ENCODE measurements at places on chromosomes 1 and 21.

DNA sequence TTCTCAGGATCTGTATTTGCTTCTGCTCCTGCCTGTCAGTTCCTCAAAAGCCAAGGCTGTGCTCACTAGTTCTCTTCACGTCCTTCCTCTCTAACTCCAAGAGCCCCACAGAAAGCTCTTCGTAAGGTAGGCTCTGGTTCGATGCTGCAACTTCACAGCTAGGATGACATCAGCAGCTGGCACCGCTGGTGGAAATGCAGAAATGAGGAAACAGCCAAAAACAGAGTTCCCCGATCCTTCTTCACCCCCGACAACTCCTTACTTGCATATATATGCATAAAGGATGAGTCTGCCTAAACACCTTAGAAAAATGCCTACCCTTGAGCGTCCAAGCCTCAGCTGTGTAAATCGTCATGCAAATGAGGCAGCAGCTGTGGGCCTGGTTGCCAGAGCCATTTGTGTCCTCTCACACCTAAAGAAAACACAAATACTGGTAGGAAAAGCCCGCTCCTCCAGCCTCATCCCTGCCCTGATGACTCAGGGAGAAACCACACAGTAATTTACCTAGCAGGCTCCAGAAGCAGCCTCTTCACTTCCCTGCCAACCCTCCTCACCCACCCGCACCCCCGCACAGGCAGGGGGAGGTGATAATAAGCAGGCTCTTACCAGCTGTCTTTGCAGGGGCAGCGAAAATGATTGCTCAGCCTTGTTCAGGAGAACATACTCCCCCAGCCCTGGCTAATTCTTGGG, 28.2 kb downstream of the BATF3 start:
- ATAC-seq, result peak; percentile 82

GRCh38 chr1:109361649-109362048, 36.1 kb downstream of the SORT1 start:
- no peak for ATAC-seq

- ATAC-seq, result no peak
Measured at GRCh38 chr1:43396059-43396458, 6.4 kb downstream of the SZT2 start.

- ATAC-seq, result no peak
Measured at GRCh38 chr1:82931006-82931405, 1067.9 kb downstream of the TTLL7 start.

- ATAC-seq, result no peak
Measured at GRCh38 chr1:180215856-180216625, 14.0 kb upstream of the LHX4 start.

- no peak for ATAC-seq
Measured at GRCh38 chr1:62045574-62045973, 149.1 kb upstream of the L1TD1 start.

DNA sequence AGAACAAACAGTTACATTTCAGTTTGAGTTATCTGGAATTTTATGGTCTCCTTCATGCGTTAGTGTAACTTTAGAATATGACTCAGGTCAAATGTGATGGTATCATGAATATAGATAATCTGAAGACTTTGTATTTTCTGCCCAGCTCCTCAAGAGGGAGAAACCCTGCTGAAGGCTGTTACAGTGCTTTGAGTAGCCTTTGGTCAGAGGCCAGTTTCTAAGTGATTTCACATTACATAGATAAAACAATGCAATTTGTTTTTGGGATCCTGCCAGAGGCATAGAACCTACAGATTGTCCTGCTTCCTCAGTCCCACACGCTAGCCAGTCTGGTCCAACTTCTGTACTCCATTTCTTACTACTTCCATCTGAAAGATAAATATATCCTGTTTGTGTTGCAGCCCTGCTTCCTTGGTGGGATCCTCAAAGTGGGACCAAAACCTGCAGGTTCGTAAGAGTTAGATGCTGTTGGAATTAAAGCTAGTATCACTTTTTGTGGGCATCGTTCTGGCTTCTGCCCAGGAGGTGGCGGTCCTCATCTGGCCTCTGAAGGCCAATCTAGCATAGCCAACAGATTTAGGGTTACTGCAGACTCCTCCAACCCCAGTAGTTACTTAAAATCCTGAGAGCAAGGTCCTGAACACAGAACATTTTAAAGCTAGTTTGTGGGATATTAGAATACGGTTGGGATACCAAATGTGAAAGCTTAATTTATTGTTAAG, 645.8 kb upstream of the USP24 start:
- ATAC-seq, result no peak

- no peak for ATAC-seq
Measured at GRCh38 chr1:201356701-201357100, 20.8 kb downstream of the TNNT2 start.

GRCh38 chr1:20686883-20687725, 25.9 kb upstream of the DDOST start:
- no peak for ATAC-seq

DNA sequence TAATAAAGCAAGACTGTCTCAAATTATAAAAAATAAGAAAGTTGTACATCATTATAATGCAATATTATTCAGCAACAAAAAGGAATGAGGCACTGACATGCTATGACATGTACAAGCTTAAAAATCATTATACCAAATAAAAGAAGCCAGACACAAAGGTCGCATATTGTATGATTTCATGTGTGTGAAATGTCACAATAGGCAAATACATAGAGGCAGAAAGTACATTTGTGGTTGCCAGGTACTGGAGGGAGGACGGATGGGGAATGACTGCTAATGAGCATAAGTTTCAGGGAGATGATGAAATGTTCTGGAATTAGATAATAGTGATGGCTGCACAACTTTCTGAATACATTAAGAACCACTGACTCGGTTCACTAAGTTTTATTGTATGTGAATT, 73.6 kb upstream of the NBPF3 start:
- ATAC-seq, result no peak

GRCh38 chr1:154386643-154387352, 18.3 kb upstream of the IL6R start:
- peak; percentile 98 for ATAC-seq

DNA sequence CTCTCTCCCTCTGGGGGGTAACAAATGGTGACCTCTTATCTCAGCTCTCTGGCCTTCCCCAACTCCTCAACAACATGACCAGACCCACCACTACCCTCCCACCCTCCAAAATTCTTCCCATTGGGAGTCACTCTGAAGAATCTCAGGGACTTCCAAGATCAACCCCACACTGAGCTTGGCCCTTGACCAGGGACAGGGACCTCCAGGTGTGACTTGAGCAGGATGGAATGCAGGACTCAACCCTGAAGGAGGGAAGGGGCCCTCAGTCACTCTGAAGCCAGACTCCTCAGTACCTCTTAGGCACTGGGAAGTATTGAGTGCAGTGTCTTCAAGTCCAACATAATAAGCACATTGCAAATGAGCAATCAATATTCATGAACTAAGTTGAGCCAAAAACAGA, 1.9 kb downstream of the CASQ1 start:
- no peak for ATAC-seq

DNA sequence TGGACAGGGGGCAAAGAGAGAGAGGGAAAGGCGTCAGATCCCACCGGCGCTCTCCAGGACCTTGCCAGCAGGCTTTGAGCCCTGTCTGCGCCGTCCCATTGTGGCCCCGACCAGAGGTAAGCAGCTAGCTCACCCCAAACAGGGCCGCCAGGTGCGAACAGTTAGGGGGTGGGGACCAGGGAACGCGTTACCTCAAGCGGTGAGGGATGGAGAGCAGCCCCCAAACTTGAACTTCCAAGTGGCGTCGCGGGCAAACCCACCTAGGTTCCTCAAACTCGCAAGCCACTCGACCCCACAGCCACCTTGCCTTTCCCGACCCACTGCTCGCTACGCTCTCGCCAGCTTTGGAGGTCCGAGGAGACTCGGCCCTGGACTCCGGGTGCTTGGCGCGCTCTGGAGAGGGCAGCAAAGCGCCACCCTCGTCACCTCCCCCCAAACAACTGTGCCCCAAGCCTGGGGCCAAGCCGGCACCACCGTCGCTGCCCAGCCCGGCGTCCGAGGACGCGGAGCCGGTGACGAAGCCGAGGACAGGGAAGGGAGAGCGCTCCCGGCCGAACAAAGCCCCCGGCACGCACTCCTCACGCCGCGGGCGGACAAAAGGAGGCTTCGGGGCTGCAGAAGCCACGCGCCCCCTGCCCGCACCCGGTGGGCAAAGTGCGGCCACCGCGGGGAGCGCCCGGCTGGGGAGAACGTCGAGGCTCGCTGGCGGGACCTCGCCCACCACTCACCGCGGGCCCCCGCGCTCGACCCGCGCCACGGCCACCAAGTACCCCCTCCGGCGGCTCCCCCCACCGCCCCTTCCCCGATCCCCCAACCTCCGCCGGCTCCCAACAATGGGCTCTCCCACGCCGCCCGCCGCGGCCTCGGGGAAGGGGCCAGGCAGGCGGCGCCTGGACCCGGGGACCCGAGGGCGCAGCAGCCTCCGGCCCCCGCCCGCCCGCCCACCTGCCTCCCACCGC, 976 bp downstream of the SSBP3 start:
- ATAC-seq, result no peak

GRCh38 chr1:207659545-207660153, 14.7 kb downstream of the CR1L start:
- ATAC-seq, result no peak

DNA sequence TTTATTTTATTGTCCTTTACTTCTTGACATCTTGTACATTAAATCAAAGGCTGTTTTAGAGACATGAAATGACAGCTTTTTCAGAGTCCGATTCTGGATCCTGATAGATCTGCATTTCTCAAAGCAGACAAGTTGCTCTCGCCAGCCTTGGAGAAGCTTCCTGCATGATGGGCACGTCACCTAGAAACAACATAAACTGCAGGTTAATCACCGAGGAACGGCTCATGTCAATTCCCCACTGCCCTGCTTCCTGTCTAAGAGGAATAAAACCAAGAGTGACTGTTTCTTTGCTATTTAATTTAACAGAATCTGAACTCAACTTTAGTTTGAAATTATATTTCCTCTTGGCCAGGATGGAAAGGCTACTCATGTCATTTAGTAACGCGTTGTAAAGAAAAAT, 77.0 kb downstream of the RWDD3 start:
- no peak for ATAC-seq

- no peak for ATAC-seq
Measured at GRCh38 chr1:225617956-225618355, 35.0 kb downstream of the ENAH start.

DNA sequence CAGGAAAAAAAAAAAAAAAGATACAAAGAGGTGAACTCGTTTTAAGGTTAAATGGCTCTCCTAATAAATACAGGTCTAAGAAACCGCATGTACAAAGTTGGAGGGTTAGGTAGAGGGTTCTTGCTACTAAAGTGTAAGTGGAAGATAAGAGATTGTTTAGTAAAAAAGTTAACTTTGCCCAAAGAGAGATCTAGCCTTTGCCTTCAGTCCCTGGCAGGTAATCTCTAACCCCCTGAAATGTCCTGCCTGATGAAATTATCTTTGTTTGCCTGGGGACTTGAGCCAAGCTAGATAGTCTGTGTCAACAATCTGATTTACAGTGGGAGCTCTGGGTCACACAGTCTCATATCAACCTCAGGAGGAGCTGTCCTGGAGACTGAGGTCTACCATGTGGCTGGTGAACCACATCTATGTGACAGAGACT, 57.6 kb downstream of the TRIM33 start:
- no peak for ATAC-seq

DNA sequence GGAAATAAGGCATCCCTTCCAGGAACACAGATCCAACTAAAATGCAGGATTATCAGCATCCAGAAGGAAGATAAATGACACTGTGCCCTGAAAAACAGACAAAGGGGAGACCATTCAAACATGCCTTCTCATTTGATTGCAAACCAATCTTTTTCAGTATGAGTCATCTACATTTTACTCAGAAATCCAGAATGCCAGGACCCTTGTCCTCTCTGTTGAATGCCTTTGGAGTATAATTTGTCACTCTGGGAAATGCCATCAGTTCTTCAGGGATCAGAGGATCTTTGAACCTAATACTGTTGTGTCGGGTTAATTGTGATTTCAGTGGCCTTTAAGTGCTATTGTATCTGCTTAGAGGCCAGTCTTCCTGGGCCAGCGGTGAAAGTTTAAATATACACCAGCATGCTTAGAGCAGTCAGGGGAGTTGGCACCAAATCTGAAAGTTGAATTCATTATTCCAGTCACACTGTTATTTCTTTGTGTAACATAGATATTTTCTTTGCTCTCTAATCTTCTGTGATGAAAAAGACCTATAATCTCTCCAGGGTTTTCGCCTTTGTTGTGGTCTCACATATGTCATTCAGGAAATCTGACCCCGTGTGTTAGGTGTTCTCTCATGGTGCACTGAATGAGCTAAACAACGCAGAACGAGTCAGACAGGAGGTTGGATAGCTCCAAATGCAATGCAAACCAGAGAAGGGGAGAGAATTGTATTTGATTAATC, 364.8 kb upstream of the SGIP1 start:
- no peak for ATAC-seq

DNA sequence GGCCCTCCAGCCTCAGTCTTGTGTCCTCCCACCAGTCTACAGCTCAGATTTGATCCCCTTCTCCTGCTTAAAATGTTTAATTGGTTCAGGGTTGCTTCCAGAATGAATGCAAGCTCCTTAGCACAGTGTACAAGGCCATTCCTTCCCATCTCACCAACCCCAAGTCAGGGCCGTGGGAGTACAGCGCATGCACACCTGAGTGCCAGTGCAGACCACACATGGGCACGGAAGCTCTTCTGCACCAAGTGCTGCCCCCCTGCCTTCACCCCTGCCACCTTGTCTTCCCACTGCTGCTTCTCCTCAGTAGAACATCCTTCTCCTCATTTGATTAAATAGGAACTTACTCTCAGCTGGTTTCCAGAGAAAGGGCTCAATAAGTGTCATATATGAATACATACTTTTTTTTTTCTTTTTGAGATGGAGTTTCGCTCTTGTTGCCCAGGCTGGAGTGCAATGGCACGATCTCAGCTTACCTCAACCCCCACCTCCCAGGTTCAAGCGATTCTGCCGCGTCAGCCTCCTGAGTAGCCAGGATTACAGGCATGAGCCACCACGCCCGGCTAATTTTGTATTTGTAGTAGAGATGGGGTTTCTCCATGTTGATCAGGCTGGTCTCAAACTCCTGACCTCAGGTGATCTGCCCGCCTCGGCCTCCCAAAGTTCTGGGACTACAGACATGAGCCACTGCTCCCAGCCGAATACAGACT, 9.3 kb downstream of the PMF1 start:
- ATAC-seq, result no peak

DNA sequence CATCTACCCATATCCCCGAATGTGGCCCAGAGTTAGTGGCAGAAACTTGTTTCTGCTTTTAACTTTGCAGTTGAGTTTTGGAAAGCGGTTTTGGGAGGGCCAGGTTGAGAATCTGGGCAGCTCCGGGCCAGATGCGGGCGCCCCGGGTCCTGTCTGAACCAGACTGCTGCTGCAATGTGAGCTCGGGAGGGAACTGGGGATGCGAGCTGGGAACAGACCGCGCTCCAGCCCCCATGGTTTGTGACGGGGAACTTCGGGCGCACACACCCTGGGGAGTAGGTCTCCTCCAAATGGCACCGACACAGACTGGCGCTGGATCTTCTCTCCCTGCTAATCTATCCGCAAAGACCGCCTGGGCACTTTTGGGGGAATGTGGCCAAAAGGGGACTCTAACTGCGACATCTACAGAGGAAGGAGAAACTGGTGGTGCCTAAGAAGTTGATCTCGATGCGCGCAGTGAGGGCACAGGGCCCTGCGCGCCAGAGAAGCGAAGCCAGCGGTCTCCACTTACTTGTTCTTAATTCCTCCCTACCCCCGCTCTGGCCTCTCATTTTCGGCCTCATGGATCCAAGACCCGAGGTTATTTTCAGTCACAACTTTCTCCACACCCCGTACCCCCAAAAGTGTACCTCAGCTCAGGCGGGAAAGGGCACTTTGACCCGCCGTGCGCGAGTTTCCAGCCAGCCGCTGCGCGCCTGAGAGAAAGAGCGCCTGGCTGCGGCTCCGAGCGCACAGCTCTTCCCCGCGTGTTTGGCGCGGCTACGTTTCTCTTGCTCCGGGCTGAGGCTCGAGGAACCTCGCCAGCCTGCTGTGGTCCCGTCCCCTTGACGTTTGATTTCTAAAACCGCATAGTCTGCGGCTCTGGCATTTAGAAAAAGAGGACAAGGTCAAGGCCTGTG, 411.0 kb upstream of the ESRRG start:
- ATAC-seq, result no peak

Data from stimulated activated memory B cell treated with anti-CD40 and anti-IgM and Interleukin-4, amounts not matched to agents 10 μg/mL and 1 μg/mL and 100 μg/mL, for 72 hours (primary cell).